ENCODE measurements at places on chromosomes 12 and 14.

GRCh38 chr12:93805736-93806141 is 128.6 kb downstream of the CRADD start:
- DNase-seq = no peak

- no peak for DNase-seq
Measured at GRCh38 chr12:15717940-15718567, 71.1 kb downstream of the EPS8 start.

DNA sequence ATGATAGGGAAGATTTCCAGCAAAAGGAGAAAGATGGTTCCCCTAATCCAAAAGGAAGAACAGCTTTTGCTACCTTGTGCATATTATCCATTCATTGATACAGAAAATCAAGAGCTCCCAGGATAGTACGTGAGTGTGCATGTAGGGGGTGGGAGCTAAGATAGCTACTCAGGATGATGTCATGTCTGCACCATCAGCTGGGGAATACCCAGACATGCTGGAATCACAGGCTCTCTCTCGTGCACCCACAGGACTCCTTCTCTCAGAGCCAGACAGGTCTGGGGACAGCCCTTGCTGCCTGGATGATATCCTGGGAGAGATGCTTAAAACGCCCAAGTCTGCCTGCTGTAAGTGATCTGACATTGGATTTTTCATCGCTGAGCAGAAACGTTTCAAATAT is 38.9 kb downstream of the FOXN3 start:
- DNase-seq = no peak

DNA sequence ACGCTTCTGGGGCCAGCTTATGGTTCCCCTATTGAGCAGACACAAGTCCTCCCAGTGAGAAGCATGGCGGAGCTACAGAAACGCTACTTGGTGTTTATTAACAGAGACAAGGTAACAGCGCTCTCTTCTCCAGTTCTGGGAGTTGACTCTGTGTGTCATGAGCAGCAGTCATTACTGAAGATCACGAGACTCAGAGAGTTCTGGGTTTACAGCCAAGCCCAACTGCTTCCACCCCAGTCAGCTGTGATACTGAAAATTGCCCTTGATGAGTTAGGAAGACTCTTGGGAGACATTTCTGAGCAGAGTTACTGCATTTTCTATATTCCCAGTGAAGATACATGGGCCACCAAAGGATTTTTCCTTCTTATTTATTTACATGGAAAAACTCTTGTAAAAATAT is 48.6 kb downstream of the CFAP251 start:
- no peak for DNase-seq

GRCh38 chr12:15837141-15837790 is 44.9 kb upstream of the STRAP start:
- no peak for DNase-seq

DNA sequence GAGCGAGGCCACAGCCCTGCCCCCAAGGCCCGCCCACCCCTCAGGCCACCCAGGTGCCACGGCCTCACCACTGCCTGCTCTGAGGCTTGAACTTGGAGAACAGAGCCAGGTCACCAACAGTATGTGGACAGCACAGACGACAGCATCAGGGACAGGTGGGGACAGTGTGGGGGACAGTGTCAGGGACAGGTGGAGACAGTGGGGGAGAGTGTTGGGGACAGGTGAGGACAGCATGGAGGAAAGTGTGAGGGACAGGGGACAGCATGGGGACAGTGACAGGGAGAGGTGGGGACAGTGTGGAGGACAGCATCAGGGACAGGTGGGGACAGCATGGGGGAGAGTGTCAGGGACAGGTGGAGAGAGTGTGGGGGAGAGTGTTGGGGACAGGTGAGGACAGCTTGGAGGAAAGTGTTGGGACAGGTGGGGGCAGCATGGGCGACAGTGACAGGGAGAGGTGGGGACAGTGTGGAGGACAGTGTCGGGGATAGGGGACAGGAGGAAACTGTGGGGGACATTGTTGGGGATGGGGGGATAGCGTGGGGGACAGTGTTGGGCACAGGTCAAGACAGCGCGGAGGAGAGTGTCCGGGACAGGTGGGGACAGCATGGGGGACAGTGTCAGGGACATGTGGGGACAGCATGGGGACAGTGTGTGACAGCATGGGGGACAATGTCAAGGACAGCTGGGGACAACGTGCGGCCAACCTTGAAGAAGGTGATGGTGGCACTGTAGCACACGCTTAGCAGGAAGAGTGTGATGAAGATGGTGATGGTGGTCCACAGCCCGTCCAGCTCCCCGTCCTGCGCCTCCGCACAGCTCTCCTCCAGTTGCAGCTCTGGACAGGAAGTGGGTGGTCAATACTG is 114.9 kb downstream of the TMEM121 start:
- DNase-seq = no peak

- peak; percentile 56 for DNase-seq
Measured at GRCh38 chr14:63962906-63963305, 110.1 kb downstream of the SYNE2 start.

- DNase-seq = no peak
Measured at GRCh38 chr14:100155756-100156616, 3.5 kb downstream of the DEGS2 start.

DNA sequence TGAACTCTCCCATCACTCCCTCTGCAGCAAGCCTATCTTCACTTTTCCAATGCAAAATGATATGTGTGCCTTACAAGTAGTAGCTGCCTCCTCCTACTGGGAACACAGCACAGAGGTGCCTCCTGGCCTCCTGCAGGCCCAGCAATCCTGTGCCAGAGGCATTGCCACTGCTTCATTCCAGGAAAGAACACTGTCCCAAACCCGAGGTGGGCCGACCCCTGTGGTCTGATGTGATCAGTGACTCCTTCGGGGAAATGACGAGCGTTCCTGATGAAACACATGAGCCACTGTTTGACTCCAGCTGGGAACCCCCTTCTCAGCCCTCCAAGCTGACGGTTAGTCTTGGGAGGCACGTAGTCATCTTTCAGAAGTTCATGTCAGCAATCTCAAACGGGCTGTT is 19.5 kb downstream of the PSMC1 start:
- no peak for DNase-seq

GRCh38 chr12:100229876-100230275 is 29.3 kb downstream of the ACTR6 start:
- peak; percentile 15 for DNase-seq

DNA sequence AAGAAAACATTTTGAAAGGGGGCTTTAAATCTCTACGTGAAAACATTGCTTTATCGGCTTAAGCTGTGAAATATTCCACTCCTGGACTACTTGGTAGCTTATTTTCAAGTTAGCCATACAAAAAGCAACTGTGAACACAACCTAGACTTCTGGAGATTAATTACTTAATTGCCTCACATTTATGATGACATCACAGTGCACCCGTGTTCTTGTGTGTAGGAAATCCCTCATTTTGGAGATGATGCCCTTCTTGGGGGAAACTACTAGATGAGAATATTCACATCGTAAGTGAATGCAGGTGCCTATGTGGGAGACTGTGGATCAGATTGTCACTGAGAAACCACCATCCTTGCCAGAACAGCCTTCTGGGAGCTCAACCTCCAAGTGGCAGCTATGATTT is 10.5 kb upstream of the B4GALNT3 start:
- no peak for DNase-seq

GRCh38 chr14:56874375-56874774 is 64.1 kb upstream of the OTX2 start:
- no peak for DNase-seq

DNA sequence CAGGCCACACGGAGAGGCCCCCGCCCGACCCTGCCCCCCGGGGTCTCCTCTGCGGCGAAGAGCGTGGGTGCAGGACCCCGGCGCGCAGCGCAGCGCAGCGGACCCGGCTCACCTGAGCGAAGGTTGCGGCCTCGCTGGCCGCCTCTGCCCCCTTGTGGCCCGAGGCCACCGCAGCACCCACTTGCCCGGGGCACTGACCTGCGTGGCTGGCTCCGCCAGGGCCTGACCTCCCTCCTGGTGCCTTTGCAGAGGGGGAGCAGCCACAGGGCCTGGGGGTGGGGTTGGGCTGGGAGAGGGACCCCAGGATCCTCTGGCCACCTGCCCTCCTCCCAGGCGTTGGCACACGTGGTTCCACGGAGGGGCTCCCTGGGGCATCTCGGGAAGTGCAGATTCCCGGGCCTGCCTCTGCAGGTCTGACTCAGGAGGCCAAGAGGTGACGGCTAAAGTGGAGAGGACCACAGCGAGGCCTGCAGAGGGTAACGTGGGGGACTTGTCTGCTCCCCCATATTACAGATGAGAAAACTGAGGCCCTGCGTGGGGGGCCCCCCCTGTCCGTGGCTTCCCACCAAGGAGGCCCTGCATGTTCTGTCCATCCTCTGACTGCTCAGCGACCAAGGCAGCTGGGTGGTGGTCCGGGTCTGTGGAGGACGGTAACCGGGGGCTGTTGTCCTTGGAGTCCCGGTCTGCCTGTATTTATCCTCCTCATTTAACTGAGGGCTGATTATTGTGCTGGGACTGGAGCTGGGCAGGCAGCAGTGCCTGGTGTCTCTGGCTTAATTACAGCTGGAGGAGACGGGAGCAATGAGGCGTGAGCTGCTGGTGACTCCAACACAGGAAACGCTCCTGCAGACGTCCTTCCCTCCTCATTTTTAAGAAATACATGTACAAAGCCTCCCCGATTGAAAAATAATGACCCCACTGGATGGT is 67.9 kb upstream of the BEGAIN start:
- no peak for DNase-seq

DNA sequence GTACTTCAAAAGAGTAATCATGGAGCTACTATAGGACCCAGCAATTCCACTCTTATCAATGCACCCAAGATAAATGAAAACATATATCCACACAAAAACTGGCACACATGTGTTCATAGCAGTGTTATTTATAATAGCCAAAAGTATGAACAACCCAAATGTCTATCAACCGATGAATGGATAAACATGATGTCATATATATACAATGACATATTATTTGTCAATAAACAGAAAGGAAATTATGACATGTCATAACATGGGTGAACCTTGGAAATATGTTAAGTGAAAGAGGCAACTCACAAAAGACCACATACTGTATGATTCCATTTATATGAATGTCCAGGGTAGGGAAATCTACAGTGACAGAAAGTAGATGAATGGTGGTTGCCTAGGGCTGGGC is 347.1 kb upstream of the DDHD1 start:
- DNase-seq = no peak

DNA sequence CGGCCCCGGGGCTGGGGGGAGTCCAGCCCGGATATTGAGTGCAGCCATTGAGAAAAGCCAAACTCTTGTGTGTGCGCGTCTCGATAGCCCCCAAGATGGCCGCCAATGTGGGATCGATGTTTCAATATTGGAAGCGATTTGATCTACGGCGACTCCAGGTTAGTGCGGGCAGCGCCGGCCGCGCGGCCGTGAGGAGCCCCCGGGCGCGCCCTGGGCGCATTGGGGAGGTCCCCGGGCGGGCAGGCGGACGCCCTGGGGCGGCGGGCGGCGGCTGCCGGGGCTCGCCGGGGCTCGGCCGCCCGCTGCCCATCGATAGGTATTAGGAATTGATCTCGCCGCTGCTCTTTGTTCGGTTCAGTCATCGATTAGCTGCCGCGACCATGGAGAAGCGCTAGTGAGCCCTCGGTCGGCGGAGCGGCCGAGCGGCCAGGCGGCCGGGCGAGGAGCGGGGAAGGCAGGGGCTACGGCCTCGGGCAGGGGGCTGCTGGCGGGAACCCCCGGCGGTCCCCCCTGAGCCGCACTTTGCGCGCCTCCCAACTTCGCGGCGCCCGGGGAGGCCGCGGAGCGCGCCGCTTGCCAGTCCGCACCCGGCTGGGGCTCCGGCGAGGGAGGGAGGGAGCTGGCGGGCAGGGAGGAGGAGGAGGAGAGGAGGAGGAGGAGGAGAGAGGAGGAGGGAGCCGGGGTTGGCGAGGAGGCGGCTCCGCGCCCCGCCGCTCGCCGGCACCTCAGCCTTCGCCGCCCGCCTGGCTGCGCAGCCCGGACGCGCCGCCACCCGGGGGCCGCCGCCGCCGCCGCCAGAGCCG is 113.9 kb upstream of the MYL2 start:
- peak; percentile 52 for DNase-seq

GRCh38 chr14:24895622-24896021 is 154.3 kb downstream of the STXBP6 start:
- DNase-seq = no peak

DNA sequence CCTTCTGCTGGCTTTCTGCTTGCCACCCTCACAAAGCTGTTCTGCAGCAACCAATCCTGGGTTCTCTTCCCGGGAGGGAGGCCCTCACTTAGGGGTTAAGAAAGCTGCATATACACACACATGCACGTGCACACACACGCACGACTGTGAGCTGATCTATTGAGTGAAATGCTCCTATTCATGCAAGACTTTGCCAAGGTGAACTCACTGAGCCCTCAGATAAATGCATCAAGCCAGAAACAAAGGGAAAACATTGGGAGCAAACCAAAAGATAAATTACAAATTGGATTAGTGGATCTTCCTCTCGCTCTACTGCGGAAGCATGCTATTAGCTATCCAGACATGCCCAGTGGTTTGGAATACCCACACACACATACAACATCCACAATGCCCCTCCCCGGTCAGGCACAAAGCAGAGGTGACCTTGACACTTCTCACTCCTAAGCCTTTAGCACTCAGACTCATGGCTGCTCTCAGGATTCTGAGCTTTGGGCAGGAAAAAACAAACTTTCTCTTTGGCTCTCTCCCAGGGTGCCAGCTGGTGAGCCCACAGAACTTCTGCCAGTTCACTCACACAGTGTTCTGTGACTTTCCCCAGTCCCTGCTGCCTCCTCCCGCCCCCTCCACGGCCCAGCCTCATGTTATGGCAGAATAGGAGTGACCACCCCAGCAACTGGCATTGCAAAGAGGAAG is 320.0 kb downstream of the DPF3 start:
- DNase-seq = no peak

- no peak for DNase-seq
Measured at GRCh38 chr12:89657066-89657465, 51.6 kb downstream of the ATP2B1 start.

- DNase-seq = no peak
Measured at GRCh38 chr12:113208041-113208934, 13.0 kb upstream of the TPCN1 start.

DNA sequence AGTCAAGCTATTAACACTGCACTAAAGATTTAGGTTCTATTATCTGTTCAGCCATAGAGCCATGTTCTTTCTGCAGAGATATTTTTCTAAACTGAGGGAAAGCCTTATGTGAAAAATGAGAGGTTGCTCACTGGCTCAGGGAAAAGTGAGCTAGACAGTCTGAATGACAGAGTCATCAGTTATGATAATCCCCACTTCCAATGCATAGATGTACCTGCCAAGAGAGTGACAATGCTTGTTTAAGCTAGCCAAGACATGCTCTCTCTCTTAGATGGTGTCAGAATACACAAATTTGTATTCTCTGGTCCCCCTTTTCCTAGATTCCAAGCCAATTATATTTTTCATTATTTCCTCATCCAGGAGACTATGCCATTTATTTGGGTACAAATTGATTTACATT is 176.9 kb upstream of the FRMD6 start:
- no peak for DNase-seq

- DNase-seq = no peak
Measured at GRCh38 chr12:115046805-115047204, 362.8 kb upstream of the TBX3 start.

- no peak for DNase-seq
Measured at GRCh38 chr14:90274019-90274418, 17.7 kb downstream of the PSMC1 start.

DNA sequence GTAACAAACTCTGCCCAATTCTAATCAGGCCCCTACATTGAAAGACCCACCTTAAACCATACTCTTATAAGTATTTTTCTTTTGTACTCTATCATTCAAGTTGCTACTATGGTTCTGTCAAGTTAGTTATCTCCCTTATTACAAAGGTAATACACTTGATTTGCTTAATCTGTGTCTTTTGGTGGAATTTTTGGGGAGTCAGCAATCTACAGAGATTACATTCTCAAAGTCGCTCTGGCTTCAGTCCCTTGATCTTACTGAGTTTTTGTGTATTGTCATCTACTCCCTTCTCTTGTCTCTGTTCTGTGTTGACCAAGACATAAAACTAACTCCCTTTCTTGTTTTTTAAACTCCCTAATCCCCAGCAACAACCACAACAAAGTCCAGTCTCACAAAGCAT is 353.1 kb downstream of the LRIG3 start:
- no peak for DNase-seq

Measured in renal pelvis (tissue), 12 donors.